ENCODE measurements at places on chromosomes 6 and 20.
A peak's percentile ranks its signal among the peaks of the same experiment; 100 is the strongest.

DNA sequence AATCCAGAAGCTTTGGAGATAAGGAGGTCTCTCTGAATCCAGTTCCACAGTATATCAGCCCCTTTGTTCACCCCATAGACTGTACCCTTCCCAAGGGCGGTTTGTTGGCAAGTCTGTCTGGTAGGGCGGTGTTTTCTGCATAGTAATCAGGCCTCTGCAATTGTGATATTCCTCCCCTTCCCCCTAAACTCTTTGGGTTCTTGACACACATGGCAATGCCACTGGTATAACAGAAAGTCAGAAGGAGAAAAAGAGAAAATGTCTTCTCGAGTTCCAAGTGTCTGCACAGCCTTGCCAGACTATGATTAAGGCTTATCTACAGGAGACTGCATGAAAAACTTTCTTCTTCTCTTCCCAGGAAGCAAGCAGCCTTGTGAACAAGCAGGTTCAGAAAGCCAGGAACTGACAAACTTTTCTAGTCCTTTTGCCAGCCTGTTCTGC is 45.6 kb downstream of the FOXO3 start:
- DNase-seq, result no peak

- DNase-seq, result no peak
Observed at GRCh38 chr6:149266659-149267058, 50.9 kb upstream of the TAB2 start.

- no peak for DNase-seq
Observed at GRCh38 chr6:106214531-106214930, 111.0 kb downstream of the ATG5 start.

- DNase-seq, result no peak
Observed at GRCh38 chr6:82861121-82861520, 204.5 kb downstream of the UBE3D start.

DNA sequence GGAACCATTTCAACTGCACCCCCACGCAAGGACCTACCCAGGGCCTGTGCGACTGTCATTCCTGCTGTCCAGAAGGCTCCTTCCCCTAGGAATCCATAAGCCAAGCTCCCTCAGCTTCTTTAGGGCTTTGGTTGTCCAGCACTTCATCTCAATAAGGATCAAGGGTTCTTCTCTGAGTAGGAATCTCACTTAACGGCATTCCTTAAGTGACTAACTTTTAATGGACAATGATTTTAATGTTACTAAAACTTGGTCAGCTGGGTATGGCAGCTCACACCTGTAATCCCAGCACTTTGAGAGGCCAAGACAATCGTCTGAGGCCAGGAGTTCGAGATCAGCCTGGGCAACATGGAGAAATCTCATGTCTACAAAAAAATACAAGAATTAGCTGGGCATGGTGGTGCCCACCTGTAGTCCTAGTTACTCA is 13.4 kb downstream of the UBE2V1 start:
- DNase-seq, result no peak

DNA sequence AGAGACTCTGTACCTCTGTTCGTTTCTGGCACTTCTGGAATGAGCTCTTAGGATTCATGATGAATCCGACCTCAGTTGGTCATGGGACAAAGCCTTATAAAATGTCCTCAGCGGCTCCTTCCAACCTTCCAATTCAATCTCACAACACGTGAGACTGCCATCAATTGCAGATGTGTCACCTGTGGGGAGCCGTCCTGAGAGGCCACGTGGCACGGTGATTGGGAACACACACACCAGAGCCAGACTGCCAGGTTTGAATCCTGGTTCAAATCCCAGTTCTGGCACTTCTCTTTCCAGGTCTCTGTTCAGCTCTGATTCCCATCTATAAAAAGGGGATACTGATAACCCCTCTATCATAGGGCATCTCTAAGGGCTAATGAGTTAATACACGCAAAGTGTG is 124.5 kb downstream of the ANKRD60 start:
- no peak for DNase-seq

DNA sequence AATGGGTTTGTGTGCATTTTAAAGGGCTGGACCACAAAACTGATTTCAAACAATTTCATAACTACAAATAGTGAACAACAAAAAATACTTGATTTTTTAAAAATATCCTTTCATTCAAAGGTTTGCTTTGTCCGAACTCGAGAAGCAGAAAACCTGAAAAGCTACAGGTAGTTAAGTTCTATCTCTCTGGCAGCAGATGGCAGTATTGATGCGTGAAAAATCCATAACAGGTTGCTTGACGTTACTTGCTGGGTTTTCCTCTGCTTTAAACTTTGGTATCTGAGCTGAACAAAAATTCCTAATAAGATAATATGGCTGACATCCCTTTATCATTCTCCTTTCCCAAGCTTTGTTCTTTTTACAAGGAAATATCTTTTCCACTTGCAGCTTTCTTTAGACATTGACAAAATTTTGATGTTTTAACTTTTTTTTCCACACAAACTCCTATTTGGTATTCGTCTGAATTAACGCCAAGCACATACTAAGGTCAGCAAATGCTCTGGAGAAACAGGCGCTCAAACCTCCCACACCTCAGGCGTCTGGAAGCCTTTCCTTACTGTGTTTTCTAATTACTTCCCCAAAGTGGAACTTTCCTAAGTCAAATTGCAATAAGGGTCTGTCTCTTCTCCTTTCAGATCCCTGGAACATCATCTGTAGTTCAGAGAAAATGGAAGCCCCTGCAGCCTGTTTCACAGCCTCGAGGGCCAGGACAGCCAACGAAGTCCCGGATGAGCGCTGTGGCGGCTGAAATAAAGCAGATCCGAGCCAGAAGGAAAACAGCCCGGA is 50.3 kb upstream of the GFRAL start:
- no peak for DNase-seq

DNA sequence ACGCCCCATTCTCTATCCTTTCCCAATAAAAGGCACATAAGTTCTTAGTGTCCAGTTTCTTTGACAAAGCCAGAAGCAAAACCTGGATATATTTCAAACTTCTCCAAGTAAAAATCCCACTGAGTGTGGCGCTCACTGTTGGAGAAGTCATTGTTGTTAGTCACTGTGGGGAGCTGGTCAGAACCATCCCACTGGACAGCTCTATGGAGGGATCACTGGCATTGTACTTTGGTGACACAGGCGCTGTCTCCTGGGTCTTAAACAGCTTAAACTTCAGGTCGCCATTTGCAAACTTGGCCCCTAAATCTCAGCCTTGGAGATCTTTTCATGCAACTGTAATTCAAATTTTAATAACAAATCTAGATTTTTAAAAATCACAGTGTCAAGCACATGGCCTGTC is 111.5 kb upstream of the SLC24A3 start:
- DNase-seq, result no peak

DNA sequence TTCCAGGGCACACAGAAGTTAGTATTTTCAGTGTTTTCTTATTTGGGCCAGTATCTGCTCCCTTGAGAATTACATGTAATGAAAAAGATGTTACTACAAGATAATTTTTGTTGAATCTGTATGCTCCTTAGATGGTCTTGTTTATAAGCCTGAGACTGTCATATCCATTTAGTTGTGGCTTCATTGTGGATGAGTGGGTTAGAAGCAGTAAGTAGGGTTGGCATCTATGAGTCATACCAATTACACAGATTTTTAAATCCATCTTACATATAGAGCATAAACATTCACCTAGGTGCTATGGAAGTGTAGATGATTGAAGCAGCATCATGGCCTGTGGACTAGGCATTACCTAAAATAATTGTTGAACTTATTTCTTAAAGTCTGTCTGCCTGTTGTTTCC is 13.5 kb upstream of the BAG2 start:
- DNase-seq, result no peak

DNA sequence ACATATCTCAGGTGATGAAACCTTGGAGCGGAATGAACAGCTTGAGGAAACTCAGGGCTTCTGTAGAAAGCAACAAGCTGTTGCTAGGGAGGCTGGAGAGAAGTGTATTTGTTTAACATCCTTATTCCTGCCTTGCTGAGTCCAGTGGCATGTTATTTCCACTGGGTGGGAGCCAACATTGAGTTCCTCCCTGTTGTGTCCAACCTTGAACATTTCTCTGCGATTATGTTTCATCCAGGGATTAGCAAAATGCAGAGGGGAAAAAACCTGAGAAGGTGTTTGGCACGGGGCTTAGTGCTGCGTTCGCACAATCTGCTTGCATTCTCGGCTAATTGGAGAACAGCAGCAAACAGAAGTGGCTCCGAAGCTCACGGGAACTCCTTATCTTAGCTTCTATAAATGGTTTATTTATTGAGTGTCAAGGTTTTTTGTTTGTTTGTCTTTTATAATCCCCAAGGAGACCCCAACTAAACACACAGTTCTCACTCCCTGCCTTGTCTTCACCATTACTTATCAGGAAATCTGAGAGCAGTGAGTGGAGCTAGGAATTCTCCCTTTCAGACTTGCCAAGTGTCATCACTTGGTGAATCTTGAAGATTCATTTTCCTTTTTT is 412.8 kb downstream of the CDC5L start:
- DNase-seq, result no peak

- no peak for DNase-seq
Observed at GRCh38 chr6:34513646-34514045, 42.5 kb downstream of the SPDEF start.

DNA sequence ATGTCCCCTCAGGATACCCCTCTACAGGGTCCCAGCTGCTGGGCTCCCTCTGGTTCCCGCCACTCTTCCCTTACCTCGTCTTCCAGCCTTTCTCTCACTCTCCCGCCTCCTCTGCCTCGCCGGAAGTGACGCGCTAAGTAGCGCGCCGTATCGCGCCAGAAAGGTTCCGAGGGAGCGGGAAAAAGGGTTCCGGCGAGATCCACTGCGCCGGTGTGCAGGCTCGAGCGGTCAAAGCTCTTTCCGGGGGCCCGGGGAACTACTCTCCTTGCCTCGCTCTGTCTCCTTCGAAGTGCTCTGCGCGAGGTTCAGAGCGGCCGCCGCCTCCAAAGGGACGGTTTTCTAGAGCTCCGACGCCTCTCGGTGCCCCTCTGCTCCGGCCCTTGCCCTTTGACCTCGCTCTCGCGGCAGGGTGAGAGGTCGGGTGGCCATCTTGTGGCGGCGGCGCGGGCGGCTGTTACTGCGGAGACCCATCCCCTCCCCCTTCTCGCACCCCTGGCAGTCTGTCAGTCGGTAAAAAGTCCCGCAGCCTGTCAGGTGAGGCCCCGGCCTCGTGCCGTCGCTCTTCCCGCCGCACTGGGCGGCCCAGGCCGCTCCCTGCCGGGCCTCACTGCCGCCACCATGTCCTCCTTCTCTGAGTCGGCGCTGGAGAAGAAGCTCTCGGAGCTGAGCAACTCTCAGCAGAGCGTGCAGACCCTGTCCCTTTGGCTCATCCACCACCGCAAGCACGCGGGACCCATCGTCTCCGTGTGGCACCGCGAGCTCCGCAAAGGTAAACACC is at the start of the genes RPRD1B and TTI1:
RPRD1B (plus strand) TSS at position 417 of the 778 bp plus-strand sequence; CDS start at position 619, 202 bp downstream.
TTI1 (minus strand) TSS at position 127 of the 778 bp plus-strand sequence. CDS start 19,640 bp downstream, outside the sequence.
- peak; percentile 82 for DNase-seq

- no peak for DNase-seq
Observed at GRCh38 chr20:47276851-47277534, 79.5 kb downstream of the ZMYND8 start.

GRCh38 chr6:33419580-33420490 is at the start of gene SYNGAP1:
TSS of gene SYNGAP1 (plus strand) at chr6:33420065. CDS start at chr6:33420265, 200 bp downstream.
- DNase-seq, result no peak

DNA sequence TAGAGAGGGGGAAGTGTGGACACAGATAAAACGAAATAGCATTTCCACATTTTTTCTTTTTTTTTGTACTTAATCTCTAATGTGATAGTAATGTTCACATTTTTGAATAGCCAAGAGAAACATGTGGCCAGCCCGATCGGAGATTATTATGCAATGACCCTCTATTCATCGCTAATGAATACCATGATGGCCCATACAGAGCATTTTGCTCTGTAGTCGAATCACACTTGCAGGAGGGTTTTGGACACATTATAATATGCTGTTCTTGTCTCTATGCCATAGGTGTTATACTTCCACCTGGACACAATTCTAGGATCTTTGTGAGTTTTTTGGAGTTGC is 60.1 kb downstream of the MTHFD1L start:
- no peak for DNase-seq

GRCh38 chr6:168387911-168388310 is 53.1 kb upstream of the SMOC2 start:
- no peak for DNase-seq

- DNase-seq, result no peak
Observed at GRCh38 chr6:106324726-106325335, 729 bp downstream of the ATG5 start.

- DNase-seq, result no peak
Observed at GRCh38 chr20:19453410-19453809, 241.0 kb downstream of the SLC24A3 start.

- no peak for DNase-seq
Observed at GRCh38 chr6:147695819-147696218, 187.3 kb downstream of the SAMD5 start.

GRCh38 chr6:115932481-115932880 is 128.2 kb downstream of the FRK start:
- DNase-seq, result no peak

DNA sequence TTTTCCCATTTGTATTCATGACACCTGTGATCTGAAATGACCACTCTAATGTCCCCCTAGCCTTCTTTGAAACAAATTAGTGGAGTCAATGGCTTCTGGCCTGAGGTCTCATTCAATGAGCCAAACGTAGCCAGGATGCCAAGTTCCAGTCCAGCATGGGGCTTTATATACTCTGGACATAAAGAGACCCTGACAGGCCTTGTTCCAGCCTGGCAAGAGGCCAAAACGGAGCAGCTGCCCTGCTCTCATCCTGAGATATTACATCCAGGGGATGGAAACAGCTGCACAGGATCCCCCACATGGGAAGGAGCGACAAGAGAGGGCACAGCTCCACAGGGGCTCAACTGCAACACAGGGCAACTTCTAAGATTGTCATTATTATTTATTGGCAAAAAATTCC is 437.8 kb downstream of the CDH26 start:
- no peak for DNase-seq

- DNase-seq, result no peak
Observed at GRCh38 chr20:61192337-61192950, 59.6 kb upstream of the CDH4 start.

- DNase-seq, result peak; percentile 16
Observed at GRCh38 chr6:45922728-45923351, 92.8 kb downstream of the CLIC5 start.

DNA sequence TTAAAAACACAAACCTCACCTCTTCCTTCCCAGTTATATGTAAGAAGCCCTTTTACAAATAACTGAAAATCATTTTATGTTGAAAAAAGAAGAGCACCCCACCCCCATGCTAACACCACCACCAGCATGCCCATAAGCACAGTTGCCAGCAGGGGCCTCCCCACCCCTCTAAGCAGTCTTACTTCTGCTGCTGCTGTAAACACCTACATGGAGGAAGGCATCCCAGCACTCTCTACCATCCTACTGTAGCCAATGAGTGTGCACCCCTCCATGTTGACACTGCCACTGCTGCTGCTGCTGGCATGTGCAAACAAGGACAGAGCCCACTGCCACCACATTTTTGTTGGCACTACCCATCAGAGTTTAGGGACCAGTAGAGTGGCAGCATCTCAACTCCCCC is 49.6 kb upstream of the PHIP start:
- DNase-seq, result no peak

GRCh38 chr6:106639812-106640211 is 10.4 kb downstream of the QRSL1 start:
- no peak for DNase-seq

DNA sequence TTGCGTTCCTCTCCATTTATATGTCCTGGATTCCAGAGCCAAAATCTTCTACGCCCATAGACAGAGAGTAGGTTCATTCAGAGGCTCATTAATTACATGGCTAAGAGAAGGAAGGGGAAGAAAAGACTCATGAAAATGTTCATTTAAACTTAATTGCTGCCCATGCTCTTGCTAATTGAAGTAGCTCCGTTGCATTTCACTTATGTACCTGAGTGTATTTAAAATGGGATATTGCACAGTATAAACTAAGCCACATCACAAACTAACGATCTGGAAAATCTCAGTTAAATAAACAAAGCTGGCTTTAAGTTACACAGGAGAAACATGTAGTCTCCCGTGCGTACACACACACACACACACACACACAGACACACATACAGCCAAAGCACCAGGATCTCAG is 269.2 kb downstream of the CDC5L start:
- DNase-seq, result no peak
